ENCODE measurements at places on chromosomes 7 and 10.

DNA sequence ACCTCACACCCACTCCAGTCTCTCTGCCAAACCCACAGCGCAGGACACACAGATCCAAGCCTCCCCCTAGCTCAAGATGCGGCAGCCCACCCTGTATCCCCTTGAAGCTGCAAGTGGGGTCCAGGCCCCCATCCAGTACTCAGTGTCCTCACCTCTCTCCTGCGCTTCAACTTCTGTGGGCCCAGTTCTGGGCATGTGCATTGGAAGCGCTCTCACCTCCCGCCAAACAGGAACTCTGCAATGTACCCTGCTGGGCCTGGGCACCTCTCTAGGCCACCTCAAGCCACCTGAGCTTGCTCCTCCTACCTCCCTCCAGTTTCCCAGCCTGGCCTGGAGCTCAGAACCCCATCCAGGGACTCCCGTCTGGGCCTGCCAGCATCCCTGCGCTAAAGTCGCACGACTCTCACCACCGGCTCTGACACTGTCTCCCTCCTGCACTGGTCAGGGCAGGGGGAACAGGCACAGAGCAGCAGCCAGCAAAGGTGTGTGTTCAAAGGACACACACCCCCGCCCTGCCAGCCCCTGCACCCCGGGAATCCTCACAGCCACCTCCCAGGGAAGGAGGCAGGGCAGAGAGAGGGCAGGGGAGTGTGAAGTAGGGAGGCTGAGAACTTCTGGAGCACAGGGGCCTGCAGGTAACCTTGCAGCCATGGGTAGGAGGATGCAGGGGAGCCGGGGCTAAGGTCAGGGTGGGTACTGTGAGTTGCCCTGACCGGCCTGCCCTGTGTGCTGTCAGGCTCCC, 51.7 kb upstream of the MSMB start:
- DNase-seq: no peak

- DNase-seq: peak; percentile 37
Measured at GRCh38 chr7:74289659-74290552, 699 bp downstream of the CLIP2 start.

DNA sequence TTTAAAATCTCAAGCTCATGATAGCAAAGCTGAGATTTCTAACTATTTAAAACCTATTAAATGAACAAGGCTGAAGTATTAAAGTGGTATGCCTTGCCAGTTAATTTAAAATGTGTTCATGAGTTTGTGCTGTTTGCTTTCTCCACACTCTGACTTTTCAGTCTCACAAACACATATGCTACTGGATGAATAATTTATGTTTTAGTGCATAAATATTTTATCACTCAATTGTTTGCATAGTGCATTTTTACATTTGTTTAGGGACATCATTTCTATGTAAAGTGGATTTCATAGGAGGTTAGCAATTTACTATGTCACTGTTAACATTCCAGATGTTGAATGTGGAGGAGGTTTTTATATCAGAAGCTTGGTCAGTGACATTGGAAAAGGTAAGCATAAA, 36.0 kb downstream of the TRUB1 start:
- DNase-seq: no peak

DNA sequence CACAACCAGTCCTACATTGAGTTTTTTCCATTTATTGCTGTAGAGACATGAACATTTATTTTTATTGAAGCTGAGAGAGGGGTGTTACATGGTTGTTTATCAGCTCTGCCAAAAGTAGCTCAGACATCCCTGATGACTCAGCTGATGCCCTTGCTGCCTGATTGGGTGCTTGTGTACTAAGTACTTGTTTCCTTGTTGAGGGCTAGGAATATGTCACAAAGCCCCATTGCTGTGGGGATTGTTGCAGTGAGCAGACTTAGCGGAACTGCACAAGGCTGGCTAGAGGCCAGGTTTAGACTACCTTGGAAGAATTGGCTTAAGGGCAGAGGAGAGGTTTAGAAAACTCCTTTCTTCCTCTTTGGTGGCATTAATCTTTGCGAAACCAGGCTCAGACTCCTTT, 110.6 kb downstream of the AUTS2 start:
- peak; percentile 0 for DNase-seq

- DNase-seq: peak; percentile 77
Measured at GRCh38 chr7:33733870-33734650, 171.3 kb upstream of the BMPER start.

DNA sequence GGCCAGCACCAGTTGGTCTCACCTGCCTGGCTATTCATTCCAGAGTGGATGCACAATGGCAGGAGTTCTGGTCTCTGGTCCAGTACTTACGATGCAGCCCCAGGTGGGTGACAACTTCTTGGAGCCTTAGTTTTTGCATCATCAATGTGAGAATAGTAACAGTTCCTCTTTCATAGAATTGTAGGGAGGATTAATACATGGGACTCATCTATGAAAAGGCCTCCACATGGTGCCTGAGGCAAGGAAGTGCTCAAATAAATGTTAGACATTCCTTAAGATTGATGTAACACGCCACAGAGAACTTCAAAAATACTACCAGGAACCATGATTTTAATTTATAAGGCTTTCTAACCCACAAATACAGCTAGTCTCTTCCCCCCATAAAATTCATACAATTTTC, 120.1 kb upstream of the CHST15 start:
- no peak for DNase-seq

DNA sequence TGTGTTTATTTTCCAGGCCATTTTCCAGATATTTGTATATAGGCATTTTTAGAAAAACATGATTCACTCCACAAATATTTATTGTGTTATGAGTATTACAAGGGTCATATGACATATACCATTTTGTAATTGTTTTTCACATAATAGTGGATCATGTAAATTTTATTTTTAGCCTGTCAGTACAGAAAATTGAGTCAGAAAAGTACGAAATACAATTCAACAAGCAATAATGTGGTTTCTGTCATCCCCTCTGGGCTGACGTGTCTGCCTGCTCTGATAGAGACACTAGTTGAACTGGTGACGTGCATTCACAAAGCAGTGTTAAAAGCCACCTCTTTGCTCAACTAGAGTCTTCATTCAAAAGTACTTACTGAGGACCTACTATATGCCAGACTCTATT, 97.9 kb upstream of the STEAP1B start:
- DNase-seq: peak; percentile 86

DNA sequence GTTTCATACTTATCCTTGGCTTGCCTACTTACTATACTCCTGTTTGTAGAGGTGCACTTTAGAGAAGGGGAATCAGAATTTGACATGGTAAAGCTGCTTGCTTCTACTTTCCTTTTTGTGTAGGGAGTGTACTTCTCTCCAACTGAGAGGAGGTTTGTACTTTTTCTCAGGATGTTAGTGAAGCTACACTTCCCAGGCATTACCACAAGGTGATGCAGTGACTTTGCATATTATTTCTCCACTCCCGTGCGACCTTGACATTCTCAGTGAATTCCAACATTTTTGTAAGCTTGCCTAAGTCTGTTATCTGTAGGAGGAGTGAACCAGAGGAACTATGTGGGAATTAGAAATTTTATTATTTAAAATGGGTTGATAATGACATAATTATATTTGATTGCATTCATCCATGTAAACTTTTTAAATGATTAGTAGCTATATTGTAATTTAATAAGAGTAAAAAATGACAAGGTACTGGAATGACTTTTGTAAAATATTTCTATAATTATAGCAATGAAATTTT, 5.2 kb downstream of the TAX1BP1 start:
- peak; percentile 89 for DNase-seq

DNA sequence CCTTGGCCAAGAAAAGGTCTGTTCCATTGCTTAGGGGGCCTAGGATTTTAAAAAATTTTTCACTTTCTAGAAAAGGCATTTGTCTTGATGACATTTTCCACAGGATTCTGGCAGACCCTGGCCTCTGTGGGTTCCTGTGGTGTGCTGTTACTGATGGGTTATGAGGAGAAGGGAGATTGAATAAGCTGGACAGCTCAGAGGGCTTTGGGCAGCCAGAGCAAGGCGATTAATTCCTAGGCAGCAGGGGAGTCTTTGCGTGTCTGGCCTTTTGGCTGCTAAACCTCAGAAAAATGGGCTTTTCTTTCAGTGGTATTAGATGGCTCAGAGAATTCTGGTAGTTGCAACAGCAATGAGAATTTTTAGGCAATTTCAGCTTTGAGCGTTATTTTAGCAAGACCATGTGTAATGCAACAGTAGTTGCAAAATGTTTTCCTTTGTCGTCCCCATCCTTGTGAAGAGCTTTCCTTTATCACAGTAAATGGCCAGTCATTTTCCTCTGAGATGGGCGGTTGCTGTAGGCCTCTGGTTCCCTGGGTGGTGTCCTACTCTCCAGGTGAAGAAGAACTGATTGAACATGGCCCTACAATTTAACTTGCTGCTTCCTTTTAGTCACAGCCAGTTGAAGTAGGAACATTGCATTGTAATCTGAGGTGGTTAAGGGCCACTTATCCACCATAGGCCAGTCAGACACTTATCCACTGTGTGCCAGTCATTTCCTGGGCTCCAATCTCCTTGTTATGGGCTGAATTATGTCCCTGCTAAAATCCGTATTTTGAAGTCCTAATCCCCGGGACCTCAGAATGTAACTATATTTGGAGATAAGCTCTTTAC, 43.2 kb downstream of the SH2D4B start:
- DNase-seq: no peak

DNA sequence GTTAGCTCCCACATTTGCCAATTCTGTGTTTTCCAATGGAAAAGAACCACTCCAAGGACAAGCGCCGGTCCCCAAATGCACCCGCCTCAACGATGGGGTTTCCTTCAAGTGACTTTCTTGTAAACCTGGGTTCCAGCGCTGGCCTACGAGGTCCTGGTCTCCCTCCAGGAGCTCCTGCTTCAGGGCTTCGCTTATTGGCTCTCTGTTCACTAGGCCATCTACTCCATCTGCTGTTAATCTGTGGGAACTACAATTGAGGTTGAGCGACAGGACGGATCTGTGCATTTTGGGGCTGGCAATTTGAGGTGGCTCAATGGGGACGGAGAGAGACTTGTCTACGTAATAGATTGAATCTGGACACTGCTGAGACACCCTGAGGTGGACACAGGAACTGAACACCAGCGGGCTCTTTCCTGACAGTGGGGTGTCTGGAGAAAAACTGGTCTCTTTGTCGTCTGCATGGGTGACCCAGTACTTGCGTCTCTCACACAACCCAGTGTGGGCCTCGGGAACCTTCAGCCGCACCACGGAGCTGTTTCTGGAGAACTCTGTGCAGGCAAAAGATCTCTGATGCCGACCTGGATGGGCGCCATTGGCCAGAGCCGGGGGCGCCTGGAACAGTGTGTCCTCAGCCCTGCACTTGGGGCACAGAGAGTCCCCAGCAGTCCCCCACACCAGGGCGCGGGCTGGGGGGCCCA, 115.9 kb upstream of the ADAM12 start:
- peak; percentile 76 for DNase-seq

- peak; percentile 41 for DNase-seq
Measured at GRCh38 chr10:132265890-132266496, 41.8 kb downstream of the STK32C start.

- no peak for DNase-seq
Measured at GRCh38 chr7:138903186-138903820, 77.9 kb downstream of the KIAA1549 start.

Measured in cardiac fibroblast (primary cell).